ENCODE measurements at places on chromosomes 1 and 21. TPM values are rescaled to one million over a fixed set of nuclear protein-coding genes. Genes with fewer than 3 reads are reported as not detected.

Gene TEDDM1
- total RNA-seq: not detected

GRCh38 chr1:89708751-89709375, 75.9 kb downstream of the LRRC8C start:
- no peak for DNase-seq

DNA sequence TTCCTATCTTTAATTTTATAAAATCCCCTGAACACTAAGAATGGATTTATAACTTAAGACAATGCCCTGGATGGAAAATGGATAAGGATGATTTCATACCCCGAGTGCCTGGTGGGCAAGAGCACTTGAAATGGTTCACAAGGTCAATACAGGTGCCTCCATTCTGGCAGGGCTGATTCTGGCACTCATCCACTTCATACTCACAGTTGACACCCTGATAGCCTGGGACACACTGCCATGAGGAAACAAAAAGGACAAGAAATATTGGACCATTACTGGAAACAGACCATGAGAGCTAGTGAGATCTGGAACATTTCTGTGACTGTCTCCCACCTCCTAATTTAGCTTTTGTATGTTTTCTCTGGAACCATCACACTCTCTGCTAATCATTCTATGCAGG, 39.1 kb upstream of the ADAM30 start:
- DNase-seq: no peak

DNA sequence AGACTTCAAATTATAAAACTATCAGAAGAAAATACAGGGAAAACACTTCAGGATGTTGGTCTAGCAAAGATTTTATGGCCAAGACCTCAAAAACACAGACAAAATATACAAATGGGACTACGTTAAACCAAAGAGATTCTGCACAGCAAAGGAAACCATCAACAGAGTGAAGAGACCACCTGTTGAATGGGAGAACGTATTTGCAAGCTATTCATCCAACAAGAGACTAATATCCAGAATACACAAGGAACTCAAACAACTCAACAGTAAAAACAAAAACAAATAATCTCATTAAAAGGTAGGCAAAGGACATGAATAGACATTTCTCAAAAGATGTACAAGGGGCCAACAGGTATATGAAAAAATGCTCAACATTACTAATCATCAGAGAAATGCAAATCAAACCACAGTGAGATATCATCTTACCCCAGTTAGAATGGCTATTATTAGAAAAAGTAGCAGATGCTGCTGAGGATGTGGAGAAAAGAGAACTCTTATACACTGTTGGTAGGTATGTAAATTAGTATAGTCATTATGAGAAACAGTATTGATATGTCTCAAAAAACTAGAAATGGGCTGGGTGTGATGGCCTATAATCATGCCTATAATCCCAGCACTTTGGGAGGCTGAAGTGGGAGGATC, 112.6 kb downstream of the LRIG2 start:
- DNase-seq: no peak

Gene ASH1L
- 31.8 TPM for total RNA-seq

Gene HAO2
- total RNA-seq: not detected

Gene ADAMTS4
- 11.0 TPM for total RNA-seq

Gene IGSF3
- total RNA-seq: 22.7 TPM

DNA sequence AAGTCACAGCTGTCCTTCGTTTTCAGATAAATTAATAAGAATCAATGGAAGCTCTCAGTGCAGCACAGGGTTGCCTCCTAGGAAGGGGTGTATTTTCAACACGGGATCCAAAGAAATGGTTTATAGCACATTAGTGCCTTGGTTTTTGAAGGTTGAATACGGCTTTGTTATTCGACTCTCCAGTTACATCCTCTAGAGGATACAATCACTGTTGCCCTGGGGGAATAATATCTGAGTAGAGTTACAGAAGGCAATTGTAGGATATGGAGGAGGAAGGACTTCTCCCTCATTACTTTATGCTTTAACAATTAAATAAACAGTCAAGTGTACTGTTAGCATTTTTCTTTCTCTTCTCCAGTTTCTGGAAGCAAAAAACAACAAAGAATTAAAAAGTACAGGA, 14.3 kb upstream of the ZNF326 start:
- peak; percentile 14 for DNase-seq

GRCh38 chr1:84078108-84078841, 65.8 kb upstream of the PRKACB start:
- DNase-seq: peak; percentile 61

GRCh38 chr1:230123280-230124185, 56.5 kb downstream of the GALNT2 start:
- no peak for DNase-seq

Measured in SJCRH30 (cell line).